Activated CD4-positive, alpha-beta memory T cell treated with anti-CD3 and anti-CD28 coated beads for 36 hours (primary cell): ENCODE measurements at places on chromosomes 1 and 21. TPM values are rescaled to one million over a fixed set of nuclear protein-coding genes. Genes with fewer than 3 reads are reported as not detected.

Gene SOAT1
- 37.8 TPM for total RNA-seq

Gene SSR2
- total RNA-seq, result 171 TPM

Gene ATP13A2
- total RNA-seq, result 41.8 TPM

Gene CYP4Z1
- not detected for total RNA-seq

Gene RAB3B
- total RNA-seq, result 0.17 TPM

Gene RGS13
- not detected for total RNA-seq

Gene LEPR
- total RNA-seq, result 5.2 TPM

Gene CPLANE2
- 5.0 TPM for total RNA-seq

Gene LCE1A
- total RNA-seq, result not detected

Gene F13B
- total RNA-seq, result not detected

Gene MAGI3
- total RNA-seq, result 7.3 TPM

Gene PKNOX1
- 16.9 TPM for total RNA-seq

Gene OR2L13
- total RNA-seq, result not detected

Gene NLRP3
- total RNA-seq, result 1.5 TPM

Gene USH2A
- not detected for total RNA-seq

Gene ARID1A
- 64.3 TPM for total RNA-seq

Gene VCAM1
- total RNA-seq, result not detected

Gene RGS18
- total RNA-seq, result 0.19 TPM

Gene NBPF4
- total RNA-seq, result not detected

Gene UTS2
- not detected for total RNA-seq

Gene SAMD13
- 0.48 TPM for total RNA-seq

Gene KRTAP13-3
- not detected for total RNA-seq

Gene MYOC
- total RNA-seq, result not detected

Gene ERG
- total RNA-seq, result not detected

Gene BTBD8
- 2.9 TPM for total RNA-seq

Gene MPZ
- total RNA-seq, result 3.7 TPM

Gene KCNAB2
- 202 TPM for total RNA-seq

Gene AMY1A
- not detected for total RNA-seq

Gene LAMB3
- 14.7 TPM for total RNA-seq

Gene FYB2
- total RNA-seq, result not detected

Gene TTC22
- total RNA-seq, result 5.3 TPM

Gene UCK2
- total RNA-seq, result 61.8 TPM

Gene SPRR2G
- not detected for total RNA-seq

Gene FCRL4
- not detected for total RNA-seq

Gene NAV1
- total RNA-seq, result 2.6 TPM

Gene YIPF1
- 19.1 TPM for total RNA-seq
